Kidney (tissue), 22 donors: ENCODE measurements at places on chromosomes 5 and 9. TPM values are rescaled to one million over a fixed set of nuclear protein-coding genes. Genes with fewer than 3 reads are reported as not detected.

- no peak for DNase-seq
- no peaks in the 10 kb centered on the region for H3K4me1 ChIP-seq
- H3K36me3 ChIP-seq: no peaks in the 10 kb centered on the region
- H3K27me3 ChIP-seq: no peaks in the 10 kb centered on the region
These were observed 43.2 kb downstream of the GABBR2 start for GRCh38 chr9:98665501-98665900.

DNA sequence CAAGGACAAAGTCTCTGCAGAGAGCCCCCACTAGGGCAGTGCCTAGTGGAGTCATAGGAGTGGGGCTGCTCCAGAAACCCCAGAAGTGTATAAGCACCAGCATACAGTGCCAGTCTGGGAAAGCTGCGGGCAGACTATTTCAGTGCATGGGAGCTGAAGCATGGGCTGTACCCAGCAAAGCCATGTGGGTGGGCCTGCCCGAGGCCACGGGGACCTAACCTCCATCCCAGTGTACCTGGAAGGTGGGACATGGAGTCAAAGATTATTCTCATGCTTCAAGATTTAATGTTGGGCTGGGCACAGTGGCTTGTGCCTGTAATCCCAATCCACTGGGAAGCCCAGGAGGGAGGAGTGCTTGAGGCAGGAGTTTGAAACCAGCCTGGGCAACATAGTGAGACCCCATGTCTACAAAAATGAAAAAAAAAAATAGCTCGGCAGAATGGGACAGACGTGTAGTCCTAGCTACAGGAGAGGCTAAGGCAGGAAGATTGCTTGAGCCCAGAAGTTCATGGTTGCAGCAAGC, 36.7 kb downstream of the PTPDC1 start:
- no peak overlapping the region for H3K4me3 ChIP-seq
- H3K4me1 ChIP-seq: no peaks in the 10 kb centered on the region
- H3K36me3 ChIP-seq: no peaks in the 10 kb centered on the region
- no peak for DNase-seq
- no peak overlapping the region for H3K27ac ChIP-seq

DNA sequence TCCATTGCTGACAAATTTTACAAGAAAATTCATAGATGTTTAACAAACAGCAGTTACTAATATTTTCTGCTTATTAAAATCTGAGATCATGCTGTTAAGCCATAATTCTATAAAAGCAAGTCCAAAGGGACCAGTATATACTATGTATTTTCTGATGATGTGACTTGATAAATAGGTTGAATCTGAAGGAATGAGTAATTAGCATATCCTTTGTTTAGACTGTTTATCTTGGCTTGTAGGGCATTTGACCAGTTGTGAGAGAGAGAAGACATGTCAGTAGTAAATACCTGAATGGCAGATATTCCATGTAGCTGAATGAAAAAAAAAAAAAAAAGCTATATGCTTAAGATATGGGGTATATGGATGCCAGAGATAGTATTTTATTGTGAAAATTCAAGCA, 14.6 kb downstream of the CPEB4 start:
- H3K4me1 ChIP-seq: peaks cover 15% of the 10 kb centered on the region
- H3K36me3 ChIP-seq: peaks cover 6% of the 10 kb centered on the region
- no peak overlapping the region for H3K4me3 ChIP-seq
- H3K27me3 ChIP-seq: no peaks in the 10 kb centered on the region

- no peak for DNase-seq
- H3K36me3 ChIP-seq: no peaks in the 10 kb centered on the region
- H3K27me3 ChIP-seq: no peaks in the 10 kb centered on the region
These were observed 2.4 kb downstream of the WNK2 start for GRCh38 chr9:93186215-93186945.

- no peak for DNase-seq
- H3K4me1 ChIP-seq: peaks cover 7% of the 10 kb centered on the region
- H3K27ac ChIP-seq: no peak overlapping the region
- no peaks in the 10 kb centered on the region for H3K27me3 ChIP-seq
These were observed 48.4 kb upstream of the TUT7 start for GRCh38 chr9:86402591-86402990.

Gene TNC
- 254 TPM for total RNA-seq

Gene CYSRT1
- 0.94 TPM for total RNA-seq

DNA sequence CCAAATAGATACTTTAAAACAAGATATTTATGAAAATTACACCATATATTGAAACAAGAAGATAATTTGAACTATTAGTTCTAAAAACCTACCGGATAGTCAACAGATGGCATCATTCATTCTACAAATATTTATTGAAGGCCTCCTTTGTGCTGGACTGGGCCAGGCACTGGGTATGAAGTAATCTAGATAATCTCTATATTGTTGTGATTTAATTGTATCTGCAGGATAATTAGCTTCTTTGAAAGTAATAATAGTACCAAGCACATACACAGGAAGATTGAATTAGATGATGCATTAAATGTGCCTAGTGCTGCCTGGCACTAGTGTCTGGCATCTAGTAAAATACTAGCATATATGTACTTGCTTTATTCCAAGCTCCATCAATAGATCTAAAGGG, 735.2 kb upstream of the DMAC1 start:
- DNase-seq: no peak
- H3K4me3 ChIP-seq: no peak overlapping the region
- no peak overlapping the region for H3K27ac ChIP-seq

DNA sequence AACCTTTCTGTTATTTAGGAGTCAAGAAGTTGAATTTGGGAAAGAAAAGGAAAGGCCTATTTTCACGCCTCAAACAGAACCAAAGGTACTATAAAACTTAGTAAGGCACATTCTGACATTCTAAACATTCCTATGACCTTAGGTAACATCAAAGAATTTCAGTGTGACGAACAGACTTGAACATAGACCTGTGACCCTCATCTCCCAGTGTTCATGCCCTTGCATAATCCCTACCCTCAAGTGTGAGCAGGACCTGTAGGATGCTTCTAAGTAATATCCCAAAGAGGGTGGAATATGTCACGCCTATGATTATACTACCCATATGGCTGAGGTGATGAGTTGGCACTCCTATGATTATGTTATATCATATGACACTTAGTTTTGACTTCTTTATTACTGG, 540.9 kb downstream of the KIF4B start:
- H3K27me3 ChIP-seq: no peaks in the 10 kb centered on the region
- no peaks in the 10 kb centered on the region for H3K36me3 ChIP-seq
- H3K4me3 ChIP-seq: no peak overlapping the region
- no peak for DNase-seq

GRCh38 chr5:121500310-121500709, 351.4 kb upstream of the FTMT start:
- H3K27me3 ChIP-seq: no peaks in the 10 kb centered on the region
- no peak for DNase-seq
- no peaks in the 10 kb centered on the region for H3K36me3 ChIP-seq
- no peak overlapping the region for H3K27ac ChIP-seq
- no peak overlapping the region for H3K4me3 ChIP-seq
- H3K4me1 ChIP-seq: no peaks in the 10 kb centered on the region

- H3K4me1 ChIP-seq: no peaks in the 10 kb centered on the region
- no peak overlapping the region for H3K27ac ChIP-seq
- no peaks in the 10 kb centered on the region for H3K36me3 ChIP-seq
- H3K4me3 ChIP-seq: no peak overlapping the region
- DNase-seq: no peak
These were observed 28.7 kb upstream of the BARX1 start for GRCh38 chr9:93983875-93984274.

Gene ZFP37
- 4.1 TPM for total RNA-seq

GRCh38 chr5:16557477-16557876, 59.3 kb downstream of the RETREG1 start:
- H3K4me3 ChIP-seq: no peak overlapping the region
- no peaks in the 10 kb centered on the region for H3K4me1 ChIP-seq
- no peaks in the 10 kb centered on the region for H3K27me3 ChIP-seq
- no peaks in the 10 kb centered on the region for H3K36me3 ChIP-seq
- no peak overlapping the region for H3K27ac ChIP-seq

- DNase-seq: no peak
- H3K27ac ChIP-seq: no peak overlapping the region
- H3K27me3 ChIP-seq: no peaks in the 10 kb centered on the region
- H3K4me1 ChIP-seq: peaks cover 25% of the 10 kb centered on the region
These were observed 139.7 kb downstream of the LRRC70 start for GRCh38 chr5:62718324-62718723.

GRCh38 chr5:59769041-59769360, 124.5 kb downstream of the PDE4D start:
- H3K27ac ChIP-seq: no peak overlapping the region
- H3K4me1 ChIP-seq: no peaks in the 10 kb centered on the region
- H3K27me3 ChIP-seq: no peaks in the 10 kb centered on the region
- DNase-seq: no peak
- no peaks in the 10 kb centered on the region for H3K36me3 ChIP-seq
- H3K4me3 ChIP-seq: peak overlapping the region; percentile 89

DNA sequence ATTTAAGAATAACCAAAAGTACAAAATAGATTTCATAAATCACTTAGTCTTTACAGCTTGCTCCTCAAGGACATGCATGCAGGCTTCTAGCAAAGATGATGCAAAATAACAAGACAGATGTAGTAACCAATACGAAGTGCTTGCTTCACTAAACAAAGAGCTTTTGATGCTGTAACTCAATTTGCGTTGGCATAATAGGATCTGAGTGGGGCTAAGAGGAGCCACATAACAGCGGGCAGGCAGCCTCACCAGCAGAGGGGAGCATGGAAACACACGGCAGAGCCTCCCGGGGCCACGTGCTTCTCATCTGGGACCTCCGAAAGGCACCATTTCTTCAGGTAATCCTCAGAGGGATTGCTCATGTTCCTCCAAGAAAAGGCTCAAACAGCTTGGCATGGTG, 139.7 kb downstream of the C5orf15 start:
- no peaks in the 10 kb centered on the region for H3K36me3 ChIP-seq
- no peaks in the 10 kb centered on the region for H3K4me1 ChIP-seq
- H3K27ac ChIP-seq: no peak overlapping the region
- DNase-seq: peak; percentile 18
- no peak overlapping the region for H3K4me3 ChIP-seq
- H3K27me3 ChIP-seq: no peaks in the 10 kb centered on the region

DNA sequence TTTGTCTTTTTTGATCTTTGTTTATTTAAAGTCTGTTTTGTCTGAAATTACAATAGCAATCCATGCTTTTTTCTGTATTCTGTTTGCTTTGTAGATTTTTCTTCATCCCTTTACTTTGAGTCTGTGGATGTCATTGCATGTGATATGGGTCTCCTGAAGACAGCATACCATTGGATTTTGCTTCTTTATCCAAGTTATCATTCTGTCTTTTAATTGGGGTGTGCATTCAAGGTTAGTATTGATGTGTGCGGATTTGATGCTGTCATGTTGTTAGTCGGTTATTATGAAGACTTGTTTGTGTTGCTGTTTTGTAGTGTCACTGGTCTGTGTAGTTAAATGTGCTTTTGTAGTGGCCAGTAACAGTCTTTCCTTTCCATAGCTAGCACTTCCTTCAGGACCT, 23.0 kb downstream of the POLK start:
- peaks cover 7% of the 10 kb centered on the region for H3K4me1 ChIP-seq
- no peaks in the 10 kb centered on the region for H3K27me3 ChIP-seq
- no peak overlapping the region for H3K4me3 ChIP-seq
- no peak overlapping the region for H3K27ac ChIP-seq
- no peak for DNase-seq

DNA sequence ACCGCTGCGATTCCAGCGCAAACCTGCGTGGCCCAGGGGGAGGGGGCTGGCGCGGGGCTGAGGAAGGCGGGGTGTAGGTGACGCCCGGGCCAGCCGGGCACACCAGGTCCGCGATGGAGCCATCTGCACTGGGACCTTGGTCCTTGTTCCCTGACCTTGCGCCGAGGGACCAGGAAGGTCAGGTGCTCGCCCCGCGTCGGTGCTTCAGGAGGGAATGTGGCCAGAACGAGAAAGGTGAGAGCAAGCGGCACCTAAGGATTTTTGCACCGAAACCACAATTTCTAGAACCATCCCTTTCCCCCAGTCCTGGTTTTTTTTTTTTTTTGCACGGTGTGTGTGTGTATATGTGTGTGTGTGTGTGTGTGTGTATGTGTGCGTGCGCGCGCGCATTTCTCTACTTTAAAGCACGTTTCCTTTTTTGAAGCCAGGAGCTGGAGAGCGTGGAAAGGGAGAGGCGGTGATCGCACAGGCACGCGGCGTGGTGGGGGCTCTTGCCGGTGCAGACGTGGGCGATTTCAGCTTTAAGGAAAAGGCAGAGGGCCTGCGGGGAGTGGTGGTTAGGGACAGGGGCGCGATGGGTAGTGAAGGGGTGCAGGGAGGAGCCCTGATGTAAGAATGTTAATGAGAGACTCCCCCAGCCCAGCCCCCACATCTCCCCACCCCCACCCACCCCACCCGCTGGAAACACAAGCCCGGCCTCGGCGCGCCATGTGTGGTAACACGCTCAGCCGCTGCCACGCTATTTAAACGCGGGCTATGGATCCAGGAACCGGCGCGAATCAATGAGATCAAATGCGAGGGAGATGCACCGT, at the start of gene NPR3:
Gene NPR3 (plus strand): TSS at position 772 of the 812 bp plus-strand sequence. CDS start 456 bp downstream, outside the sequence.
- peak within 1 kb of the TSS; percentile 87 for H3K27ac ChIP-seq
- no peaks in the 10 kb centered on the region for H3K36me3 ChIP-seq
- peaks cover 7% of the 10 kb centered on the region for H3K27me3 ChIP-seq

Gene LCN15
- not detected for total RNA-seq

Gene HAUS6
- total RNA-seq: 7.8 TPM

DNA sequence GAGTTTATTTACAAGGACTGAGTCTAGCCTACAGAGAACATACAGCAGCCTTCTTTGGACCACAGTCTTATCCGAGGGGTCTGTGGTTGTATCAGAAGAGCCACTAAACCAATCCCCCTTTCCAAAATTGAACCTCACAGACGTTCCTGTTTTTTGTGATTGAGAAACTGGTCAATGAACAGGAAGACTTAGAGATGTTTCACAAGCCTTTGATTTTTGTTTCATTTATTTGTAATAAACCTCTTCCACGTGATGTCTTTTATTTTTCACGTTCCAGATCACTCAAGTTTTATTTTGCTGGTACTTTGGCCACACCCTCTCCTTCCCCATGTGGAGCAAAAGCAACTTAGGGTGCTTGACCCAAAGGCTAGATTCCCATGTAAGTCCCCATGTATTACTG, 16.1 kb downstream of the CCT5 start:
- H3K4me1 ChIP-seq: no peaks in the 10 kb centered on the region
- no peak overlapping the region for H3K27ac ChIP-seq
- no peak overlapping the region for H3K4me3 ChIP-seq
- no peak for DNase-seq
- H3K27me3 ChIP-seq: no peaks in the 10 kb centered on the region
- peaks cover 7% of the 10 kb centered on the region for H3K36me3 ChIP-seq

DNA sequence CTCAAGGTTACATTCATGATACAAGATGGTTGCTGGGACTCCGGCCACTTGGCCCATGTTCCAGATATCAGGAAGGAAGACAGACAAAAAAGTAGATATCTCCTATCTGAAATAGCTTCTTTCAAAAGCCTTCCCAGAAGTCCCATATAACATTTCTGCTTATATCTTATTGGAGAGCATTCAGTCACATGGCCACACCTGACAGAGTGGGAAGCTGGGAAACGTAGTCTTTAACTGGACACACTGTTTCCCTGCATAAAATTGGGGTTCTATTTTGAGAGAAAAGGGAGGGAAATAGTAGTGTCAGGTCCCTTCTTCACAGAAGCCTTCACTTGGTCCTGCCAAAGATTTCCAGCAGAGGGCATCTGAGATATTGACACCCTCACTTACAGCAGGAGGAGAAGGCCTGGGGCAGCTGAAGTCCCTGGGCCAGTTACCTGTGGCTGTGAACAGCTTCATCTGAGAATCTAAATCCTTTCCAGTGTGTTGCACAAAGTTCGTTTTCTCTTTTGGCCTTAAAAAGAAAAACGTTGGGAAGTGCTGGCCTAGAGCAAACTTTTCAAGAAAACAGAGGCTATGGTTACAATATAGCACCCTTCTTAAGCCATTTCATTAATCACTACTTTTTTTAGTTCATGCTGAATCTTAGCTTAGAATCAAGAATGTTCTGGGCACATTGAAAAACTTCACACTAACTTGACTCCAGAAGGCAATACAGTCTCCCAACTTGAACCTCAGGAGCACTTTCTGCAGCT, 33.5 kb downstream of the SPEF2 start:
- H3K27ac ChIP-seq: no peak overlapping the region
- H3K36me3 ChIP-seq: no peaks in the 10 kb centered on the region
- H3K4me1 ChIP-seq: no peaks in the 10 kb centered on the region
- DNase-seq: no peak
- H3K27me3 ChIP-seq: no peaks in the 10 kb centered on the region
